SJSA1 (cell line): ENCODE measurements at places on chromosomes 13 and 19. TPM values are rescaled to one million over a fixed set of nuclear protein-coding genes. Genes with fewer than 3 reads are reported as not detected.

DNA sequence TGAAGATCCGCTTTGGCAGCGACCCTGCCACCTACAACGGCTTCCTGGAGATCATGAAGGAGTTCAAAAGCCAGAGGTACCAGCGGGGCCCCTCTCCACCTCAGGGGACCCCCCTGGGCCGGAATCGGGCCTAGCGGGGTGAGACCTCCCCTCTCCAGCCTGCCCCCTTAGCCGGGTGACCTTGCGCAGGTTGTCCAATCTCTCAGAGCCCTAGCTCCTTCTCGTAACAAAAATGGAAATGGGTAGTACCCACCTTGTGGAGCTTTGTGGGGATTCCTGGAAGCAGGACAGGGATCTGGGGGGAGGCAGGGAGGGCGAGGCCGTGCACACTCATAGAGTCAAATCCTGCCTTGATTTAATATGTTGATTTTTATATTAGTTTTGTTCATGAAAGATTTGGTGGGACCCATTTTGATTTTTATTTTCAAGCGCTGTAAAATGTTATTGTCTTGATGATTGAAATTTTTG, 658 bp downstream of the SIN3B start:
- peaks cover 37% of the 10 kb centered on the region for H3K36me3 ChIP-seq
- no peak overlapping the region for H3K27ac ChIP-seq
- H3K4me3 ChIP-seq: peak overlapping the region; percentile 81
- peaks cover 23% of the 10 kb centered on the region for H3K4me1 ChIP-seq
- H3K27me3 ChIP-seq: no peaks in the 10 kb centered on the region

DNA sequence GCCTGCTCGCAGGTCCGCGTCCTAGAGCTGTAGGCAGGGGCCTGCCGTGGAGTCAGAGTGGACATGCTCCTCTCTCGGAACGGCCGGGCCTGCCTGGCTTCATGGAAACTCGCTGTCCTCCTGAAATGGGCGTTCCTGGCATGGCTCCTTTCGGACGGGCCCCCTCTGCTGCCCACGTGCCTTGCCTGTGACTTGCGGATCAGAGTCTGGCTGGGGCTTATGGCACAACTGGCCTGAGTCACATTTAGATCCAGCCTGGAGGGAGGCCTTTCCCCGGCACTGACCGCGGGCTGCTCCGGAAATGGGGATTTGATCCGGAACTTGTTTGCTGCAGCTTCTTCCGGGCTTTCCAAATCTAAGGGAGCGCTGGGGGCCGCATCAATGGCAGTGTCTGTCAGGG, 28.1 kb downstream of the THSD1 start:
- no peak overlapping the region for H3K27ac ChIP-seq
- no peak overlapping the region for H3K4me3 ChIP-seq
- no peak for DNase-seq
- H3K27me3 ChIP-seq: no peaks in the 10 kb centered on the region
- no peaks in the 10 kb centered on the region for H3K4me1 ChIP-seq

- no peak overlapping the region for H3K4me3 ChIP-seq
- no peak overlapping the region for H3K27ac ChIP-seq
These were observed 50.0 kb downstream of the TNFSF11 start for GRCh38 chr13:42623916-42624315.

- H3K27ac ChIP-seq: no peak overlapping the region
- no peaks in the 10 kb centered on the region; the same call in 1 of the 2 replicates for H3K4me1 ChIP-seq
- no peak for DNase-seq
- no peaks in the 10 kb centered on the region for H3K36me3 ChIP-seq
These were observed 100.5 kb downstream of the FLT1 start for GRCh38 chr13:28394422-28394821.

GRCh38 chr19:3573858-3574637, 1.3 kb downstream of the HMG20B start:
- H3K4me3 ChIP-seq: peak overlapping the region; percentile 92
- peak overlapping the region; percentile 87 for H3K27ac ChIP-seq
- no peaks in the 10 kb centered on the region for H3K27me3 ChIP-seq
- peaks cover 22% of the 10 kb centered on the region for H3K4me1 ChIP-seq

DNA sequence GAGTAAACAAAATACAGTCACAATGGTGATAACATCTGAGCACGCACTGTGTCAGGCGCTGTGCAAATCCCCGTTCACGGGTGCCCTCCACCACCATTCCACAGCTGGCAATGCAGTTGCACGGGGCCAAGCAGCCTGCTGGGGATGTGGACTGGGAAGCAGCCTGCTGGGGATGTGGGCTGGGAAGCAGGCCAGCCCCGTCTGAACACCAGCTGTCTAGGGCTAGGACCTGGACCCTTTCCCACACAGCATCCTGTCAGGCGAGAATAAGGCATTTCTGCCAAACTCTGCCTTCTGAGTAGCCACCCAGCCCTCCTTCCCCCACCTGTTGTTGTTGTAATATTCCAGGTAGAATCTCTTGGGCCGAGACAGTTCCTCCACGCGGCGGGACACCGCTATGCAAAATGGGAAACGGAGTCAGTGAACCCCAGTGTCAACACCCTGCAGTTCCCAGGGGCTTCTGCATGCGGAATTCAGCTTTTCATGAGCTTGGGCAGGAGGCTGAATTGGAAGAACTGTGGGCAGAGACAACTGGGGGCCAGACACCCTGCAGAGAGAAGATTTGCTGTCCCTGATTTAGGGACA, 27.8 kb upstream of the MIER2 start:
- H3K4me1 ChIP-seq: no peaks in the 10 kb centered on the region
- peaks cover 58% of the 10 kb centered on the region for H3K27me3 ChIP-seq
- no peak overlapping the region for H3K4me3 ChIP-seq
- peak; percentile 37 for DNase-seq
- no peak overlapping the region for H3K27ac ChIP-seq

GRCh38 chr13:97319113-97319720, 97.1 kb downstream of the MBNL2 start:
- H3K27me3 ChIP-seq: no peaks in the 10 kb centered on the region
- no peaks in the 10 kb centered on the region for H3K4me1 ChIP-seq
- 0 out of 2 replicates have a peak, but pooled peaks cover 1% of the 10 kb centered on the region for H3K36me3 ChIP-seq
- no peak for DNase-seq
- H3K27ac ChIP-seq: no peak overlapping the region
- H3K4me3 ChIP-seq: no peak overlapping the region

DNA sequence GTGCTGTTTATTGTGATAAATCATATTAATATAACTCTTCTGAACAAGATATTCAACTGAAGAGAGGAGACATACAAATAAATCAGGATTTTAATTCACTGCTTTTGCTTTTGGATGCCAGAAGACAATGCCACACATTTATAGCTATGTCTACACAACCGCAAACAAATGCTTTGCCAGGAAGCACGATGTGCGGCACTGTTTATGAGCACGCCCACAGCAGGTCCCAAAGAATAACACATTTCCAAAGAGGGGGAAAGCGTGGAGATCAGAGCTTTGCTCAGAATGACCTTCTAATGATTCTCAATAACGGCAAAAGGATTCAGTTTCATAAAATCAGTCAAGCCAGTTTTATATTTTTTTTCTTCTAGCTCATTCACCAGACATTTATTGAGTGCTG, 16.7 kb downstream of the FAM216B start:
- H3K4me1 ChIP-seq: peaks cover 10% of the 10 kb centered on the region
- H3K27me3 ChIP-seq: no peaks in the 10 kb centered on the region
- H3K27ac ChIP-seq: no peak overlapping the region

DNA sequence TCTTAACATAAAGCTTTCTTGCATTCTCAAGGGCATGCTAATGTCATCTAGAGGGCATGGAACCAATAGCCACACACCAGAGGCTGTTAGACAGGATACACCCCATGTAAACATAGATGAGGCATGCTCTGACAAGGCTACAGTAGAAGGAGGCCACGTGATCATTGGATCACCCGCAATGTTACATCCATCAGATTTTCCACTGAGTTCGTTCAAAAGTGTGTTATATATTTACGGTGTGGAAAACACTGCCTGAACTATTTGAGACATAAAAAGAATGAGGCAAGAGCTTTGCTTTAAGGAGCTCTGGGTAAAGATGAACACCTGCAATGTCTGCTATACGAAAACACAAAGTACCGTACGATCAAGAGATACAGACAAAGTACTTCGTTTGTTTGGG, 817.5 kb upstream of the SLC10A2 start:
- no peak overlapping the region for H3K4me3 ChIP-seq

- H3K27me3 ChIP-seq: no peaks in the 10 kb centered on the region
- H3K4me1 ChIP-seq: no peaks in the 10 kb centered on the region
- no peak overlapping the region for H3K27ac ChIP-seq
- DNase-seq: no peak
- no peak overlapping the region for H3K4me3 ChIP-seq
These were observed 358.3 kb downstream of the KLF5 start for GRCh38 chr13:73417012-73417615.

ETV2 gene
- 0.82 and 9.0 TPM in 2 replicates for total RNA-seq

- DNase-seq: no peak
- H3K27me3 ChIP-seq: no peaks in the 10 kb centered on the region
- H3K4me3 ChIP-seq: no peak overlapping the region
- H3K36me3 ChIP-seq: no peaks in the 10 kb centered on the region
These were observed 20.8 kb downstream of the LAIR2 start for GRCh38 chr19:54523403-54523802.

DNA sequence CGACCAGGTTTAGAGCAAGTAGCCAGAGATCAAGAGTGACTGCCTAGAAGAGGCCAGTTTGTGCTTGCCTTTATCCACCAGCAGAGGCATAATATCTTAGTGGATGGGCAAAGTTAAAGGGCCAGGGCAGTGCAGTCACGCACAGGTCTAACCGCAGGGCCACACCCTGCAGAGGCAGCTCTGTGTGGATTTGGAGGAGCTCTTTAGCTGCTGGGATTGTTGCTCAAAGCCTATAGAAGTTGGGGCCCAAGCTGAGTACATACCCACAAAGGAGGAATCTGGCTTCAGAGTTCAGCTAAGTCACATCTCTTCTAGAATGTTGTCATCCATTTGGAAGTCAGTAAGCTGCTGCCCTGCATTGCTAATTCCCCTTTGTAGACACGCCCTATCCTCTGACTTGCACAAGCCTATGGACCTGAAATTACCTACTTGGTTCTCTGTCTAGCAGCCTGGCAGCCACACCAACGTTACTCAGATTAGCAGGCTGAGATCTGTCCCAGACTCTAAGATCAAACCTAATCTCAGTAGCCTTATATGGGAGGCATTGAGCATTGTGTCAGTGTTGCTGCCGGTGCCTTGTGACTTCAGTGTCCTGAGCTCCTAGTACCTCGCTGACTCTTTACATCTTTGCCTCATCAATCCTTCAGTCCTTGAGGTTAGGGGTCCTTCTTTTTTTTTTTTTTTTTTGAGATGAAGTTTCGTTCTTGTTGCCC, 102.9 kb upstream of the STARD13 start:
- H3K4me1 ChIP-seq: no peaks in the 10 kb centered on the region
- DNase-seq: no peak
- no peak overlapping the region for H3K27ac ChIP-seq
- no peaks in the 10 kb centered on the region for H3K27me3 ChIP-seq

- DNase-seq: no peak
- no peak overlapping the region for H3K4me3 ChIP-seq
- no peak overlapping the region for H3K27ac ChIP-seq
- peaks cover 32% of the 10 kb centered on the region for H3K36me3 ChIP-seq
- H3K27me3 ChIP-seq: no peaks in the 10 kb centered on the region
These were observed 18.7 kb downstream of the GPR180 start for GRCh38 chr13:94620286-94620896.

GRCh38 chr19:28313633-28314032, 899.3 kb downstream of the UQCRFS1 start:
- no peaks in the 10 kb centered on the region for H3K36me3 ChIP-seq
- peak; percentile 69 for DNase-seq
- no peak overlapping the region for H3K4me3 ChIP-seq
- peaks cover 6% of the 10 kb centered on the region for H3K4me1 ChIP-seq
